Mucosa of descending colon (tissue), 3 donors: ENCODE measurements at places on chromosomes 3 and 15. TPM values are rescaled to one million over a fixed set of nuclear protein-coding genes. Genes with fewer than 3 reads are reported as not detected.

Gene ZBTB11
- total RNA-seq, result 13.0 TPM

Gene ST8SIA2
- 0.44 TPM for total RNA-seq

GRCh38 chr3:46844397-46844796, 18.8 kb downstream of the MYL3 start:
- no peak for DNase-seq

DNA sequence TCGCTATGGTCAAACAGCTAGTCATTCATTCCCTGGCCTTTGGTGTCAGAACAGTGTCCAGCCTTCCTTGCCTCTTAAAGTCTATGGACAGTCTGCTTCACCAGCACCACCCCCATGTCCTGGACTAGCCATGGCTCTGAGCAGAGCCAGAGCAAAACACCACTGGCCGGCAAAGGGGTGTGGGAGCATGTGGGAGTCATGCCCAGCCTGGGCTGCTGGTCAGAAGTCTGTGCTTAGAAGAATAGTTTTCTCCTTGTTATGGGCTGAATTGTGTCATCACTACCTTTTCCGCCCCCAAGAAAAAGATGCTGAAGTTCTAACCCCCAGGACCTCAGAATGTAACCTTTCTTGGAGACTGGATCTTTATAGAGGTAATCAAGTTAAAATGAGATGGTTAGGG, 132.9 kb upstream of the LPP start:
- no peak for DNase-seq

Gene PTX3
- total RNA-seq, result 1.1 TPM

GRCh38 chr15:25136119-25136518, 181.3 kb downstream of the SNRPN start:
- DNase-seq, result no peak

DNA sequence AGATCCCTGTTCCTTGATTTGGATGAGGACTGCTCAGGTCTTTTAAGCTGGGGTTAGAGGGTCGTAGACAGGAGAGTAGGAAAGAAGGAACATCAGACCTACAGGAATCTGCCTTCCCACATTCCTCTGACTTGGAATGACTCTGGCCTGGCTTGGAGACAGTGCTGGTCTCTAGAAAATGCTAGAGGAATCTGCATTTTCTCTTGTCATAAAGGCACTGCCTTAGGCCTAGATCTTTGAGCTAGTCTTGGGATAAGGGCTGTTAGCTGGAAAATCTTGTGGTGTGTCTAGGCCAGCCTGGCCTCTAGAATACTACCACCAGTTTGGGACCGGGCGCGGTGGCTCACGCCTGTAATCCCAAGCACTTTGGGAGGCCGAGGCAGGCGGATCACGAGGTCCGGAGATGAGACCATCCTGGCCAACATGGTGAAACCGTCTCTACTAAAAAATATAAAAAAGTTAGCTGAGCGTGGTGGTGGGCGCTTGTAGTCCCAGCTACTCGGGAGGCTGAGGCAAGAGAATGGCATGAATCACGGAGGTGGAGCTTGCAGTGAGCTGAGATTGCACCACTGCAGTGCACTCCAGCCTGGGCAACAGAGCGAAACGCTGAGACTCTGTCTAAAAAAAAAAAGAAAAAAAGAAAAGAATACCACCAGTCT, 17.3 kb upstream of the BSN start:
- no peak for DNase-seq

DNA sequence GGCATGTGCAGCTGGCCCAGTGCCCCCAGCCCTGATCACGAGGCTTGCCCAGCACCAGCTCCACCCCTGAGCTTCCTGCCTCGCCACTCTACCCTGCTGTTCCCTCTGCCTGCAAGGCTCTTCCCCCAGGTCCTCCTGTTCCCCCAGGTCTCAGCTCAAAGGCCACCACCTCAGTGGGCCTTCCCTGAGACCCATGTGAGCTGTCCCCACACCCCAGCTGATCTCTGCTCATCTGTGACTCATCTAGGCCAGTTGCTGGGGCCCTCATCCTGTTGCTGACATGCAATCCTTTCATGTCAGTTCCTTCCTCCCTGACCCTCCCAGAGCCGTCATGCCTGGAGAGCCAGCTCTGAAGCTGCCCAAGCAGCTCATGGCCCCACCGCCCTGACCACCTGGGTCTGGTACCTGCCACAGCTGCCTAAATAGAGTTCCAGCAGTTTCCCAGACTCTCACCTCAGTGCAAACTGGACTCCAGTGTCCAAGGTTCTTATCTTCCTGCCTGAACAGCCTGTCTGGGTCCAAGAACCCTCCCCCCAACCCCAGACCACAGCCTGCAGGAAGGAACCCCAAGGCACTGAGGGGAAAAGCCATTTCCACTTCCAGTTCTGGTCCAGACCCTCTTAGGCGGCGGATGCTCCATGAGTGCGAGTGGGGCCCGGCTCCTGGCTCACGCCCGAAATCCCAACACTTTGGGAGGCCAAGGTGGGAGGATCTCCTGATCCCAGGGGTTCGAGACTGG, 116.6 kb upstream of the IQSEC1 start:
- no peak for DNase-seq

Gene PDE8A
- total RNA-seq, result 117 TPM

- no peak for DNase-seq
Observed at GRCh38 chr3:128555098-128555825, 62.3 kb upstream of the GATA2 start.

GRCh38 chr15:62739507-62739906, 303.0 kb upstream of the TPM1 start:
- no peak for DNase-seq

- no peak for DNase-seq
Observed at GRCh38 chr15:34610354-34610753, 26.9 kb upstream of the GOLGA8B start.
